Activated gamma-delta T cell (primary cell): ENCODE measurements at places on chromosomes 6 and 20.

- DNase-seq, result no peak
These were observed 52.9 kb downstream of the FBXL4 start for GRCh38 chr6:98894810-98895209.

DNA sequence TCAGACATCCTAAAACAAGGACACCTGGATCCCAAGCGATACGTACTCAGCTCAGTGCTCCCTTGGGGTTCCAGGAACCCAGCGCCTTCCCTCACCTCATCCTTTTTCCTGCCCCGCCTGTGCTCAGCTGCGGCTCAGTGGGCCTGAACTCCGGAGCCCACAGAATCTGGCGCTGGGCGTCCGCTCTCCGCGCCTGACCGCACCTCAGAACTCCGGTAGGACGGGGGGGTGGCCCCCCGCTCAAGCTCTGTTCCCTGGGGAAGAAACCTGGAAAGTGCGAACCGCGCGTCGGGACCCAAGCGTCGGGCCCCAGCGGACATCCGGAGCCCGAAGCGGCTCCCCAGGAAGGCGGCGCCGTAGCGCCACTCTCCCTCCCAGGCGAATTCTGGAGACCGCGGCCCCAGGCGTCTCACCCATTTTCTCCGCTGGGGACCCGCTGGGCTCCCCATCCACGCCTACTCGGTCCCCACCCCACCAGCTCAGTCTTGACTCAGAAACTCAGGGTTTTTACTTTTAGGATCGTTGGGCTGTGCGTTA lies 336 bp upstream of the LY6G5C start:
- DNase-seq, result no peak

DNA sequence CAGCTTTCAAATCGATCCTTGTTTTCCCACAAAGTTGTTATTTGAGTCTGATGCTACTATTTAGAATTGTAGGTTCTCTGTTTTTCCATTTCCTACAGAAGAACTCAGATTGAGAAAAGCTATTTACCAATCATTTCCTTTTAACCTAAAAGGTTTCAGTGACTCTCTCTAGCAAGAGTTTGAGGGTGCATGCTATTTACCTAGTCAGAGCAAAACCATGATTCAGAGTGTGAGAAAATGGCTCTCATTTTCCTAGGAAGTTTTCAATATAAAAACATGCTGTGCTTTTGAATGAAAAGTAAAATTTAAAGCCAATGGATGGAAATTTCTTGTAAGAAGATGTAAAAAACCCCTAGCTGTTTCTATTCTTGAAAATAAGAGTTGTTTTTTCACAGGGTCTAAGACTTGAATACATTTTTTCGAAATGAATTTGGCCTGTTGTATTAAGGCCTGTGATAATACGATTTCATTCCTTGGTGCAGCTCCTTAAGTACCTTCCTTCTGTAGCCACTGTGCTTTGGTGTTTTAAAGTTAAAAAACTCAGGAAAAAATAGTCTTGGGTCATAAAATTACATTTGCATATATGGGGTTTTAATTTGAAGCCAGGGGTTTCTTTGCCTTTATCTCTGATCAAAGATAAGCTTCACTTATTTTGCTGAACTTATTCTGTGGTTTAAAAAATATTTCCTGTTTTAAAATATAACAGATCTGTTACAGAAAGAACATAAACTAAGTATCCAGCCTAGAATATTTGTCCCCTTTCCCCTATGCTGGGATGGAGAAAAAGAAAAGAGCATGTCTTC lies 18.0 kb upstream of the RSPH3 start:
- no peak for DNase-seq

- DNase-seq, result no peak
These were observed 79.9 kb downstream of the CEBPB start for GRCh38 chr20:50270569-50270968.

DNA sequence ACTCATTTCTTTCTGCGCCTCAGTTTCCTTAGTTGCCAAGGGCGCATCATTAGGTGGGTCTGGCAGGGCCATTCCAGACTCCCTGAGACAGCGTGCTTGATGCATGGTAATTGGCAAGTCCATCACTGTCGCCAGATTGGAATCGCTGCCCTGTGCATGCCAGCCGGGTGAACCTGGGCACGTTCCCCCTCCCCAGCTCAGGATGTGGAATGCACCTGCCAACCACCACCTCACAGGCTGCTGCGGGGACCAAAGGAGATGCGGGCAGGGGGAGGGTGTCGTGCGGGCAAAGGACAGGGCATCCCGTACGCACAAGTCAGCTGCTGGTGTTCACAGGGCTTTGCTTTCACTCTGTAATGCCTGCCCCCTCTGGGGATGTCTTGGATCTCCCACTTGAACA lies 36.4 kb upstream of the PMEPA1 start:
- no peak for DNase-seq

- DNase-seq, result no peak
These were observed 324 bp upstream of the LAMP5 start for GRCh38 chr20:9514072-9514460.

DNA sequence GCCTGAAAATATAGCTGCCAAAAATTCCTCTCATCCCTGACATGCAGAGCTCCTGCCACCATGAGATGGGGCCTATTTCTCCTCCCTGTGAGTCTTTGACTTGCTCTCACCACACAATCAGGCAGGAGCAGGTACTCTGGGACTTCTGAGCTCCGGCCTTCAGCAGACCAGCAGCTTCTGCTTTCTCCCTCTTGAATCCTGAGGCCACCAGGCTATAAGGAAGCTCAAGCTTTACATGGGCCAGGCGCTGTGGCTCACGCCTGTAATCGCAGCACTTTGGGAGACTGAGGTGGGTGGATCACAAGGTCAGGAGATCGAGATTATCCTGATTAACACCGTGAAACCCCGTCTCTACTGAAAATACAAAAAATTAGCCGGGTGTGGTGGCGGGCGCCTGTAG lies 238.7 kb upstream of the RREB1 start:
- DNase-seq, result no peak

DNA sequence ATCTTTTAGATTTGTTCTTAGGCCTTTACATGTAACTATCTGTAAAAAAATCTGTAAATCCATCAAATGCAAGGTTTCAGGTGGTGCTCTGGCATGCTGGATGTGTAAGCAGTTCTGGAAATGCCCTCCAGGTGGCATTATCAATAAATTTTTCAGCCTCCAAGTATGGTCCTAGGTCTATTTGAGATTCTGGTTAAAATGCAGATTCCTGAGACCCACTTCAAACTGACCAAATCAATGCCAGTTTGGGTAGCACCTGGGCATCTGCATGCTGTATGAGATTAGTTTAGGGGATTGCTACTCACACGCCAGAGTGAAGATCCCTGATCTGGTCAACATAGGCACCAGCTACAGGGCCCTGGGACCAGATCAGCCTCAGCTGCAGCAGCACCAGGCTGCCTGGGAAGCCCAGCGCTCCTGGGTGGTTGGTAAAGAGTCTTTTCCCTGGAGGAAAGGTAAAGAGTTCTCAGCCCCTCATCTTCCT lies 507.3 kb upstream of the CITED2 start:
- no peak for DNase-seq

DNA sequence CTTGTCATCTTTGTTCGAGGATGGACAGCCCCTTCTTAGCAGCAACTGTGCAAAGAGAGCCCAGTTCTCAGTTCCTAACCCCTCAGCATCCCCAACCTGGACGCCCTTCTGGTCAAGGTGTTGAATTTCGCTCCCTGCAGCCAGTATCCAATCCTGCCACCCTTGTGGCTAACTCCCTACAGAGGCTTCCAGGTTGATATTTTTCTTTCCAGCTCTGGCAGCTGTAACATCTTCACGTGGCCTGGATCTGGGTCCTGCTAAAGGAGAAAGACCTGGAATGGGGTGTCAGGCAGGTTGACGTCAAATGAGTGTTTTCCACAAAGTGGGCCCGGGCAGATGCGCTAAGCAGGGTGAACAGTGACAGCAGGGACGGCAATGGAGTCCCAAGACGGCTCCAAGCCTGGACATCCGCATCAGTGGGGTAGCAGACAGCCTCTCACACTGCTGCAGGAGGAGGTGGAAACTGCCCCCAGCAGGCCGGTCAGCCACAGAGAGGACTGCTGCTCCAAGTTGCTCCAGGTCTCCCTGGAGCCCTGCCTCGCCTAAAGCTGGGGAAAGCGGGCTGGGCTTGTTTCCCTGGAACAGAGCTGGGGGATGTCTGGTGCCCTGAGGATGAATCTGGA lies 1.0 kb upstream of the YTHDF1 start:
- DNase-seq, result no peak

- DNase-seq, result no peak
These were observed 109.3 kb upstream of the FAM83B start for GRCh38 chr6:54737247-54737646.

DNA sequence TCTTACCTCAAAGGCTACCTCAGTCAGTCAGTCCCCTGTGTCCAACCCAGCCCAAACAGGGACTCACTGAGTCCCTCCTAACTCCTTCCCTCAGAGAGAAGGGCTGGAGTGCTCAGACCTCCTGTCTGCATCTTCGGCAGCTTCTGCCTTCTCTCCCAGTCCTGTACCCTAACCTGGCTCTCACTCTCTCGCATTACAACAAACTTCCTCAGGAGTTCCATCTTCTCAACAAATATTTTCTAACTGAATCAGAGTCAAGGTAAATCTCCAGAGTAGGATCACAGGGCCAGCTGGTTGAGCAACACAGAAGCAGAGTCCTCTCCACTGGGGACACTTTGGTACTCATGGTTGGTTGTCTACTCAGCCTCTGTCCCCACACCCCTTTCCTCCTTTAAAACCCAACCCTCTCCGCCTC lies 92.3 kb downstream of the MRPL14 start:
- no peak for DNase-seq

GRCh38 chr20:1415667-1416468 lies 23.0 kb upstream of the FKBP1A start:
- no peak for DNase-seq

- DNase-seq, result no peak
These were observed 159.6 kb downstream of the SYNDIG1 start for GRCh38 chr20:24628985-24629384.

DNA sequence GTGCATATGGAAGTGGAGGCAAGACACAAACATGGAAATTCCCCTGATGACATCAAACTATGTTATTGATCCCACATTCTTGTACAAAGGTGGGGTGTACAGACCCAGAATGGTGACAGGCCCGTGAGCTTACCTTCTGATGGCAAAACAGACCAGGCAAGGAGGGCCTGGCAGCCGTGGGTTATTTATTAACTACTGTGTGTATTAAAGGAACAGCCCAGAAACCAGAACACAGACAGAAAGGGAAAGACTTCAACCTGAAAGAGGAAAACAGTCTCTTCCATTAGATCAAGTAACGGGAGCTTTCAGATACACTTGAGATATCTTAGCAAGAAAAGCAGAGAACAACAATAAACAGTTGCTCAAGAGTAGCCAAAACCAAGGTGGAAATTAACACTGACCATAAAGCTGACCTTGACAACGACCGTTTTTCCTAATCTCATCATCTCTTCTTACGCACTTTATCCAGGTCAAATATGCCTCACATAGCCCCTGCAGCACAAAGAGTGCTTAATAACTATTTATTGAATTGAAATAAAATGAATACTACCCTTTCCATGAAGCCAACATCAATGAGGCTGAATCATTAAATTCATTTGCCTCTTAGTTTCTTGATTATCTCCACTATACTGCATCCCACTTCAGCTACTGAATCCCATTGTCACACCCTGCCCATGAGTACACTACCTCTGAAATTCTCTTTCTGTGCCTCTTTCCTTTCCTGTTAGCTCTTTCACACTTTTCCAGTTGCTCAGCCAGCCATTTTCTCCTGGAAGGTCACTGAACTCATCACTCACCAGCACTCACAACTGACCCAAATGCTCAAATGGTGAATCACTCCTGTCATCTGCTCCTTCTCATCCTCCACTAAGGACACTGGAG lies 67.4 kb downstream of the MOXD1 start:
- DNase-seq, result no peak

GRCh38 chr6:137829641-137830083 lies 37.4 kb upstream of the TNFAIP3 start:
- no peak for DNase-seq

GRCh38 chr6:43943781-43944250 lies 173.8 kb downstream of the VEGFA start:
- DNase-seq, result no peak

DNA sequence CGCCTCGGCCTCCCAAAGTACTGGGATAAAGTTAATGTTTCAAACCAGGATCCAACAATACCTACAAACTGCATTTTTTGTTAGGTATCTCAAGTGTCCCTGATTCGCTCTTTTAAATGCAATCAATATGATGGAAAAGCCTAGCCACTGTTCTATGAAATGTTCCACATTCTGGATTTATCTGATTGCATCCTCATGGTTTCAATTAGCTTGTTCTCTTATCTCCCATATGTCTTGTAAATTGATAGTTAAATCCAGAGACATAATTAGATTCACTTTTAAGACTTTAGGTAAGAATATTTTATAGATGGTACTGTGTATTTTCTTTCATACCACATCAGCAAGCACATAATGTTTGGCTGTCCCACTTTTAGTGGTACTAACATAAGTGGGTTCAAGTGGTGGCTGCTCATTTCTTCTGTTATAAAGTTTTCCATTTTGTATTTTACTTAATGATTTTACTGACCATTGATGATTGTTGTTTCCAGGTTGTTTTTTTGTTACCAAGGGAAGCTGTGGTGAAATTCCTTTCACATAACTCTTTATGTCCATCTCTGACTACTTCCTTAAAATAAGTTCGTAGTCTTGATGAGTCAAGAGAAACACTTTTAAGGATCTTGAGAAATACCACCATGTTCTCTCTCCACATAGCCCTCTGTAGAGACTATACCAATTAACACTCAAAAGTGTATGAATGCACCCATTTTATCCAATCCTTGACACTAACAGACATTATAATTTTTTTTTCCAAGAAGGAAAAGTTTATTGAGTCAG lies 40.5 kb downstream of the RNGTT start:
- DNase-seq, result no peak

DNA sequence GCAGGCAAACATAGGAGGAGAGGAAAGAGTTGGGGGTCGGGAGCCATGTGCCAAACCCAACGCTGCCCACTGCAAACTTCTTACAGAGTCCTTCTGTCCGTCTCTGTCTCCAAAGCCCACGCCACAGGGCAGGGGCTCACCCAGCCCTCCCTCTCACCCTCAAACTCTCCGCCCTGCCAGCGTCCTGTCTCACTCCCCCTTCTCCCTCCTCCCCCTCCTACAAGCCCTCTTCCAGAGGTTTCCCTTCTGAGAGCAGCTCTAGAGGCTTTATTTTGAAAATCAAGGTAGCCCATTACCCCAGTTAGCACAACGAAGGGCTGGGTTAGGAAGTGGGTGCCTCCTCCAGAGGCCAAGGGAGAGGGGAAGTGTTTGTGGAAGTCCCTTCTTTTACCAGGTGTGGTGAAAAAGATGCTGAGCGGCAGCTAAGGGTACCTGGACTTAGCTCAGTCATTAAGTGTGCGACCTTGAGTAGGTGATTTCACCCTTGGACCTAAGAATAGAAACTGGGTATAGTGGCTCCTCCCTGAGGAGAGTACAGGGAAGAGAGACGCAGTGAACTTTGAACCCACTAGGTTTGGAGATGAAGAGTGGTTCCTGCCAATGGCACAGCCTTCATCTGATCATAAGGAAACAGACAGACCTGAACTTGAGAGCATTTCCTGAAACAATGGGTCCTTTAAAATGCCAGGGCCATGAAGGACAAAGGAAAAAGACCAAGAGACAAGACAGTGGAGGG lies 123.8 kb downstream of the BANF2 start:
- no peak for DNase-seq

GRCh38 chr20:24829649-24830370 lies 119.3 kb upstream of the CST7 start:
- DNase-seq, result no peak
